ENCODE measurements at places on chromosomes 1 and 21.

- peak; percentile 48 for DNase-seq
These were observed 14.4 kb upstream of the FCRL5 start for GRCh38 chr1:157566484-157567300.

- DNase-seq, result peak; percentile 32
These were observed 81.6 kb upstream of the IVNS1ABP start for GRCh38 chr1:185398599-185398998.

GRCh38 chr1:89339039-89339438, 24.8 kb upstream of the GBP6 start:
- no peak for DNase-seq

- DNase-seq, result peak; percentile 80
These were observed 46.3 kb downstream of the PRDM15 start for GRCh38 chr21:41832596-41833496.
